ENCODE measurements at places on chromosomes 3 and 15.

DNA sequence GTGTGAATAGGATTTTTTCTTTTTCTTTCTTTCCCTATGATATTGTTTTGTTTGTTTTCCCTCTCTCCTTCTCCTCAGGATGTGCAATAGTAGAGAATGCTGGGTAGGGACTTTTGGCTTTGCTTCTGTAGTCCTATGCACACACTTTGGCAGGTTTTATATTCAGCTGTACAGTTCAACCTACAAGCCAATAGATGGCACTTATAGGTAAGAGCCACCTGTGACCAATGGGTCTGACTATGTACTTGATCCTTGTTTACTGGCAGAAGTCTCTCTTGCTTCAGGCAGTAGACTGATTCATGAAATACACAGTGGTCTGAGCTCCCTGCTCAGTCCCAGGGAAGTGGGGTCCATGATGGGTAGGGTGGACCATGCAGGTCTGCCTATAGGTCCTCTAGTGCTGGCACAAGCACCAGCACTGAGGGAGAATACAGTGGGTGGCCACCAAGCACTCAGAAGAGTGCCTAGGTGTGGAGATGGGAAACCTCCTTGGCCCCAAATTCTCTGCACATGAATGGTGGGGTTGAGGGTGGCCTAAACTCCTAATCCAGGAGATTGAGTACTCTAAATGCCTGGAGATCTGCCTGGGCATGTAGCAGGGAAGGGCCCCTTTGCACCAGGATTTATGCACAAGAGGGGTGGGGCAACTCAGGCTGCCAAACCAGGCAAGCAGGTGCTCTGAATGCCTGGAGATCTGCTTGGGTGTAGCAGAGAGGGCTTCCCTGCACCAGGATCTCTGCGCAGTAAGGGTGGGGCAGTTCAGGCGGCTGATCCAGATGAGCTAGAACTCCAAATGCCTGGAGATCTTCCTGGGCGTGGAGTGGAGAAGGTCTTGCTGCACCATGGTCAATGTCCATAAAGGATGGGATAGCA lies 176.1 kb downstream of the DOCK3 start:
- DNase-seq = no peak

DNA sequence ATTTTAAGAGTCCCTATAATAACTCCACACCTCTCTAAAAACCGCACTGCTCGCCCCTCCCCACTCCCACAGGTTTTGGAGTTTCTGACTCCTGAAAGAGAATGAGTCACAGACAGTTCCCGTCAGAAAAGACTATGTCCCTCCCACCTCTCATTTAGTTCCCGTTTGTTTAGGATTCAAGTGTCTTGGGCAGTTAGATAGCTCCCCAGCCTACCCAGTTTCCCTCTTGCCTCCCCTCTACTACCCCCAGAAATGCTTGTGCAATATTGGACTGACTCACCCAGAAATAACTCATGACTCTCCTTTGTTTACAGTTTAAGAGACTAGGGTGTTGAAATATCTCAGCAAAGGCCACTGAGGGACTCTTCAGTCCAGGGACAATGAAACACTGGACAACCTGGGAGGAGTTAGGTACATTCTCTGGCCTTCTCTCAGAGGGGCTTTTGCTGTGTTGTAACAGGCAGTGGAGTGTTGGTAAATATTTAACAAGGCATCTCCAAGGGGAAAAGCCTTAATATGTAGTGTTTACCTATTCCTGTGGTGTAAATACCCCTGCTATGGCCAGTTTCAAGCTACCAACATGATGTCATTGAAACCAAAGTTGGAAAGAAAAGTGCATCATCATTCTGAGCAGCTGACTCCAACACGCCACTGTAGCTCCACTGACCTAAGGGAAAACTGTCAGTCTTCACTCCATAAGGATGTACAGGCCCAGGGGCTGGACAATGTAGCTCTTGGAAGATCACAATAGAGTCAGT lies 96.1 kb upstream of the CHD2 start:
- DNase-seq = peak; percentile 92

DNA sequence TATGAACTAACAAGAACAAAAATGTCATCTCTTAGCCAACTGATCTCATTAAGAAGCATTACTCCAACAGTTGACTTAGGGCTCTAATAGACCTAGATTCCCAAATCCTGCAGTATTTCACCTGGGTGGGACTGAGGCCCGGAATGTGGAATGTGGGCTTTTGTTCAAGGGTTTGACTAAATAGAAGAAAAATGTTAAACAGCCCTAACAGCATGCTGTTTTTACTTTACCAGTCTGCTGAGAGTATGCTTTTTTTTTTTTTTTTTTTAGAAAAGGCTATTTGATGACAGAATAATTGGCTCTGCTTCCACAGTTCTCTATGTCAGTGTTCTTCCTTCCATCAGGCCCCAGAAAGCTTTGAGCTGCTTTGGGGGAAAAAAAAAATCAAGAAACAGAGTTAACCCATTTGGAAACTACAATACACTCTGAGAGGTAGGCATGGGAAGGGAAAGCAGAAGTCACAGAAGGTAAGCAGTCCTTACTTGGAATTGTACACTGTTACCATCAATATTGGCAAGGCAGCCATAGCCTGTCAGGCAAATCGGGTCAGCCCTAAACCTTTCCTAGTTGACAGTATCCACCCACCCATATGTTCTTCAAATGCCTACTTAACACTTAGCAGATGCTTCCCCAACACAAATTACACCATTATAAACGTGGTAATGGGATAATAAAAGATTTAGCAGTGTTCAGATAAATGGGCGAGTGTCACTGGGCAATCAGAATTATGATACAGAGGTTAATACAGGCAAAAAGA lies 224.2 kb downstream of the CNTN3 start:
- DNase-seq = no peak

- no peak for DNase-seq
These were observed 3.1 kb downstream of the CIB1 start for GRCh38 chr15:90230610-90231009.

DNA sequence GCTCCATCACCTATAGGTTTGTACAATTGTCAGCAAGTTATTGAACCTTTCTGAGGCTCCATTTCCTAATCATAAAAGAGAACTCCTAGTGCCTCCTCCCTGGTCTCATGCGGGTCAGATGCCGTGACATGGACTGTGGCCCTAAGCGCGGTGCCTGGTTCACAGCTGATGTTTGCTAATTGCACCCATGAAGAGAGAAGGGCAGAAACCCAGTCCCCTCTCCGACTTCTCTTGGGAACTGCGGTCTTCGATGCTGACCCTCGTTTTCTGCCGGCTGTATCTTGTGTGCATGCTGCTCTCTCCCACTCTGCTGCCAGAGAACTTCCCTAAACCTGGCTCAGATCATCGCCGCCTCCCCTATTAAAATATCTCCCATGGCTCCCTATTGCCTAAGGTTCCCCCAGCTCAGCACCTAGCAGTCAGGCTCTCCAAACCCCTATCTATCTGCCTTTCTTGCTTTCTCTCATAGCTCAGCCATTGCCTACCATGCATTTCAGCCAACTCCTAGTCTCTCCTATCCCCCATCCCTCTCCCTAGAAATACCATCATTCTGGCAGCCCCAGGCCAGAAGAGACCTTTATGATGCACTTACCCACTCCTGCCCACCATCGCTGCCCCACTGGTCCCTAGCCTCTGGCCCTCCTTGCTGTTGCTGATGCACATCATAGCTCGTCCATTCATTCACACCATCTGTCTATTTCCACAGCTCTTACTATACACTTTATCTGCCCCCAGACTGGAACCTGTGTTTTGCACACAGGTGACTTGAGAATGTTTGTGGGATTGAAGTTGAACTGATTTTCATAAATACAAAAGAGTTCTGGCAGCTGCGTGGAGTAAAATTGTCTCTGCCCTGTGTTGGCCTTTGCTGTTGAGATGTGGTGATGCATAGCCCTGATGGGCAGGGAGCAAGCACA lies 6.6 kb downstream of the ISG20 start:
- no peak for DNase-seq

DNA sequence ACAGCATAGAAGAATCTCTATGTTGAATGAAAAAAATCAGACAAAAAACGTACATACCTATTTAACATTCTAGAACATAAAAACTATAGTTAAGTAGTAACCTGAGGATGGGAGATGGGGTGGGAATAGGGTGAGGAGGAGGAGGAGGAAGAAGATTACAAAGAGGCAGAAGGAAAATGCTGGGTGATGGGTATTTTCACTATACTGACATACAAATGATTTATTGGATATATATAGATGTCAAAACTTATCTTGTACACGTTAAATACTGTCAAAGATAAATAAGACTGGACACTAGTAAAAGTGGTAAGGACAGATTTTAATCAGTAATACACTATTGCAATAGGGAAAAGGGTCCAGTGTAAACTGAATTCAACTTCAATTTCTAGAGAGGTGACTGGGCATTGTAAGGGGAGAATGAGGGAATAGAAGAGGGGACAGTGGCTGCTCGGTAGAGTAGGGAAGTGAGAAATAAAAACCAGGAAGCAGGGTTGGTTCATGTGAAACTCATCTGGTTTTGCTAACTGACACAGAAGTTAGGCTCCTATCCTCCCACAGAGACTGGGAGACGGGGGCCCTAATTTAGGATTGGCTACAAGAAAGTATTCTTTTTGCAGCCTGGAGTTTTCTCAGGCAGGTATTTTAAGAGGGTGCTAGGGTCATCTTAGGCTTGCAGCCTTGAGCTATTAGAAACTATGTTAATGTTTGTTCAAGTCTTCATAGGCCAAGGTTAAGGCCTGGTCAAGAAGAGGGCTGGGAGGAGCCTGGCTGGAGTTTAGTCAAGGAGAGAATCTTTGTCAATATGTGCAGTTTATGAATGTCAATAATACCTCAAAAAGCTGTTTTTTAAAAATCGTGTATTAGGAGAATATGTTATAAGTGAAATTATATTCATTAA lies 15.0 kb upstream of the C15orf61 start:
- DNase-seq = no peak

GRCh38 chr3:197811343-197811742 lies 20.3 kb downstream of the LRCH3 start:
- no peak for DNase-seq

All from amniotic stem cell (primary cell).